ENCODE measurements at places on chromosomes 11 and 22. TPM values are rescaled to one million over a fixed set of nuclear protein-coding genes. Genes with fewer than 3 reads are reported as not detected.
A peak's percentile ranks its signal among the peaks of the same experiment; 100 is the strongest.

The CBL gene
- polyA plus RNA-seq: 12.7 TPM

The AIP gene
- 48.0 TPM for polyA plus RNA-seq

The SYT8 gene
- 2.7 TPM for polyA plus RNA-seq

The SLC25A18 gene
- polyA plus RNA-seq: 0.46 TPM

The ELMOD1 gene
- 0.43 TPM for polyA plus RNA-seq

The NPTXR gene
- polyA plus RNA-seq: 9.8 TPM

The NRIP3 gene
- 0.78 TPM for polyA plus RNA-seq

The NCR3LG1 gene
- 20.3 TPM for polyA plus RNA-seq

The SNAP29 gene
- 29.8 TPM for polyA plus RNA-seq

The OR8A1 gene
- not detected for polyA plus RNA-seq

The LRRC56 gene
- 2.4 TPM for polyA plus RNA-seq

- no peaks in the 10 kb centered on the region for H3K36me3 ChIP-seq
- no peaks in the 10 kb centered on the region for H3K4me1 ChIP-seq
- H3K27me3 ChIP-seq: peaks cover 14% of the 10 kb centered on the region
- DNase-seq: no peak
- no peak overlapping the region for H3K4me3 ChIP-seq
- no peak overlapping the region for H3K27ac ChIP-seq
Measured at GRCh38 chr11:68988491-68988890, 7.7 kb upstream of the MRGPRD start.

GRCh38 chr11:69320326-69320725 is 26.4 kb downstream of the MYEOV start:
- no peaks in the 10 kb centered on the region for H3K4me1 ChIP-seq
- H3K4me3 ChIP-seq: no peak overlapping the region
- no peak for DNase-seq
- H3K27me3 ChIP-seq: no peaks in the 10 kb centered on the region
- H3K27ac ChIP-seq: no peak overlapping the region
- H3K36me3 ChIP-seq: no peaks in the 10 kb centered on the region

- DNase-seq: peak; percentile 11
- no peaks in the 10 kb centered on the region for H3K4me1 ChIP-seq
- H3K27me3 ChIP-seq: no peaks in the 10 kb centered on the region
Measured at GRCh38 chr11:109956124-109956793, 136.9 kb upstream of the ZC3H12C start.

- H3K4me1 ChIP-seq: no peaks in the 10 kb centered on the region
- no peaks in the 10 kb centered on the region for H3K36me3 ChIP-seq
- DNase-seq: no peak
- H3K4me3 ChIP-seq: no peak overlapping the region
Measured at GRCh38 chr11:115530752-115531151, 26.5 kb upstream of the CADM1 start.

- H3K4me3 ChIP-seq: no peak overlapping the region
- H3K27ac ChIP-seq: no peak overlapping the region
- no peak for DNase-seq
- no peaks in the 10 kb centered on the region for H3K36me3 ChIP-seq
- H3K4me1 ChIP-seq: no peaks in the 10 kb centered on the region
- no peaks in the 10 kb centered on the region for H3K27me3 ChIP-seq
Measured at GRCh38 chr11:94758666-94759065, 9.5 kb upstream of the AMOTL1 start.

GRCh38 chr22:41551877-41552582 is 7.8 kb upstream of the POLR3H start:
- H3K27ac ChIP-seq: no peak overlapping the region
- peaks cover 9% of the 10 kb centered on the region for H3K4me1 ChIP-seq
- H3K4me3 ChIP-seq: no peak overlapping the region
- DNase-seq: no peak
- no peaks in the 10 kb centered on the region for H3K36me3 ChIP-seq

- H3K27ac ChIP-seq: no peak overlapping the region
- no peak overlapping the region for H3K4me3 ChIP-seq
- no peak for DNase-seq
- H3K4me1 ChIP-seq: no peaks in the 10 kb centered on the region
- peaks cover 18% of the 10 kb centered on the region for H3K27me3 ChIP-seq
Measured at GRCh38 chr11:10447445-10447844, 7.6 kb upstream of the AMPD3 start.

GRCh38 chr22:37563153-37564081 is 3.1 kb downstream of the CDC42EP1 start:
- H3K4me1 ChIP-seq: peaks cover 53% of the 10 kb centered on the region
- no peak overlapping the region for H3K4me3 ChIP-seq
- H3K36me3 ChIP-seq: peaks cover 37% of the 10 kb centered on the region
- peak overlapping the region; percentile 56 for H3K27ac ChIP-seq

DNA sequence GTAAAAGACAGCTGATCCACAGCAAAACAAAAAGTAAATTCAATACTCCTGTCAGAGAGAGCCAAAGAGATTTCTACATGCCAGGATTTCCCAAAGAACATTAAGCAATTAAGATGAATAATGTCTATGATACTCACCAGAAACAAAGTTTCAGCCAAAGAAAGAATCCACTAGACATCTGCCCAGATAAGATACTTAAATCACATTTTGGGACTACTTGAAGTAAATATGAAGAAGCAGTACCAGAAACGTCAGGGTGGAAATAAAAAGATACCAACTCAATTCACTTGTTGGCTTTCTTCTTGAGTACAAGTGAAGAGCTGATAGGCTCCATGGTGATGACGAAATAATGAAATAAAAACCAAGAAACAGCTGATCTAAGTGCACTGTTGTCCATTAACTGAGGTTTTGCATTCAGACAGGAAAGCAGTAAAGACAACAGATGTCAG is 31.6 kb upstream of the ARHGAP32 start:
- no peak for DNase-seq
- H3K4me3 ChIP-seq: no peak overlapping the region
- no peaks in the 10 kb centered on the region for H3K4me1 ChIP-seq
- H3K27me3 ChIP-seq: no peaks in the 10 kb centered on the region
- H3K27ac ChIP-seq: no peak overlapping the region

DNA sequence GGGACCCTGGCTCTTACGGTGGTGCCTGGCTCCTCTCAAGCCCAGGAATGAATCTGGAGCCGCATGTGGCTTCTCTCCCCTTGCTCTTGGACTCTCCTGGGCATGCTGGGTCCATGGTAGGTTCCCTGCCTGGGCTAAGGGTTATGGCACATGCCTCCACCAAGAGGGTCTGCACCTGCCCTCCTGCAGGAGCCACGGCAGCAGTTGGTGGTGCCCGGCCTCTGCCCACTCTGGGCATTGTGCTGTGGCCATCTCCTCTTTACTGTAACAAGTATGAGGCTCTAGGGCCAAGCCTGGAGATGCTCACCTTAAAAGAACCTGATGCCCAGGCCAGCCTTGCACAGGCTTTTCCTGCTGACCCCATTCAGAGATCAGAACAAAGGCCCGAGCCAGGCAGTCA is 104.0 kb upstream of the PITPNB start:
- DNase-seq: no peak
- no peaks in the 10 kb centered on the region for H3K27me3 ChIP-seq
- H3K36me3 ChIP-seq: peaks cover 19% of the 10 kb centered on the region
- no peak overlapping the region for H3K4me3 ChIP-seq
- peaks cover 3% of the 10 kb centered on the region for H3K4me1 ChIP-seq

DNA sequence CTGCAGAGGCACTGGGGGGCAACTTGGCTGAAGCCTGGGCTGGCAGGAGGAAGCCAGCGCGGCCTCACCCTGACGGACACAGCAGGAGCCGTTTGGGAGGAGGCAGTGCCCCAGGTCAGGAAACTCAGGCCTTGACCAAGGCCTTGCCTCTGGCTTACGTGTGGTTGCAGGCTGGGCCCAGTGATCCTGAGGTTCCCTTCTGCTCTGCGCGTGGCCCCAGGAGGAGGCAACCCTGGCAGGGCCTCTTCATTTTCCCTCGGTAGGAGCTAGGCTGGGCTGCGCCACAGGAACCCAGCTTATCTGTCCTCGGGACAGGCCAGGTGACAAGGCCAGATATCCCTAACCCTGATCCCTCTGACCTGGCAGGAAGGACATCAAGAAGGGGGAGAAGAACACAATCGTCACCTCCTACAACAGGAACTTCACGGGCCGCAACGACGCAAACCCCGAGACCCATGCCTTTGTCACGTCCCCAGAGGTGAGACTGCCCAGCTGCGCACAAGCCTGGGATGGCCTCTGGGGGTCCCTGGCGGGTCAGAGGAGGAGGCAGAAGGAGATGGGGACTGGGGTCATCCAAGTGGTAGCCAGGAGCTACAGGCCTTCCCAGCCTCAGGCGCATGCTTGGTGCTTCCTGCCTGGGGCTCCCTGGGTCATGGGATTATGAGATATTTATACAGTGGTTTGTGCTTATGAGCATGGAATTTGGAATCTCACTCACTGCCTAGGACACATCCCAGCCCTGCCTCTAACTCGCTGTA is 20.6 kb downstream of the POLR3H start:
- no peak for DNase-seq
- H3K27ac ChIP-seq: peak overlapping the region; percentile 32
- no peaks in the 10 kb centered on the region for H3K4me1 ChIP-seq
- no peaks in the 10 kb centered on the region for H3K27me3 ChIP-seq

- DNase-seq: no peak
- no peaks in the 10 kb centered on the region for H3K4me1 ChIP-seq
- no peaks in the 10 kb centered on the region for H3K36me3 ChIP-seq
- H3K27ac ChIP-seq: no peak overlapping the region
Measured at GRCh38 chr11:108392353-108392752, 75.0 kb downstream of the C11orf65 start.

GRCh38 chr11:113174882-113175281 is 139.5 kb upstream of the TTC12 start:
- no peaks in the 10 kb centered on the region for H3K4me1 ChIP-seq
- no peak for DNase-seq
- H3K4me3 ChIP-seq: no peak overlapping the region
- H3K27me3 ChIP-seq: no peaks in the 10 kb centered on the region
- H3K36me3 ChIP-seq: no peaks in the 10 kb centered on the region

DNA sequence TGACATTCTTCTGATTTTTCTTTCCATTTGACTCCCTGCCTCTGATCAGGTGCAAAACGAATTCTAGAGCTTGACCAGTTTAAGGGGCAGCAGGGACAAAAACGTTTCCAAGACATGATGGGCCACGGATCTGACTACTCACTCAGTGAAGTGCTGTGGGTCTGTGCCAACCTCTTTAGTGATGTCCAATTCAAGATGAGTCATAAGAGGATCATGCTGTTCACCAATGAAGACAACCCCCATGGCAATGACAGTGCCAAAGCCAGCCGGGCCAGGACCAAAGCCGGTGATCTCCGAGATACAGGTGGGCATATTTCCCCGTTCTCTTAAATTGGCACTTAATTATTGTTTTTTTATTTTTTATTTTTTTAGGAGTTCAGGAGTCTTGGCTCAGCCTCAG is 15.4 kb downstream of the XRCC6 start:
- H3K27me3 ChIP-seq: no peaks in the 10 kb centered on the region
- DNase-seq: no peak
- H3K27ac ChIP-seq: no peak overlapping the region
- no peaks in the 10 kb centered on the region for H3K4me1 ChIP-seq
- H3K36me3 ChIP-seq: peaks cover 74% of the 10 kb centered on the region

- peak; percentile 28 for DNase-seq
- H3K4me1 ChIP-seq: peaks cover 7% of the 10 kb centered on the region
- H3K4me3 ChIP-seq: no peak overlapping the region
- peak overlapping the region; percentile 45 for H3K27ac ChIP-seq
- no peaks in the 10 kb centered on the region for H3K36me3 ChIP-seq
Measured at GRCh38 chr11:57214098-57214417, 23.0 kb downstream of the APLNR start.

DNA sequence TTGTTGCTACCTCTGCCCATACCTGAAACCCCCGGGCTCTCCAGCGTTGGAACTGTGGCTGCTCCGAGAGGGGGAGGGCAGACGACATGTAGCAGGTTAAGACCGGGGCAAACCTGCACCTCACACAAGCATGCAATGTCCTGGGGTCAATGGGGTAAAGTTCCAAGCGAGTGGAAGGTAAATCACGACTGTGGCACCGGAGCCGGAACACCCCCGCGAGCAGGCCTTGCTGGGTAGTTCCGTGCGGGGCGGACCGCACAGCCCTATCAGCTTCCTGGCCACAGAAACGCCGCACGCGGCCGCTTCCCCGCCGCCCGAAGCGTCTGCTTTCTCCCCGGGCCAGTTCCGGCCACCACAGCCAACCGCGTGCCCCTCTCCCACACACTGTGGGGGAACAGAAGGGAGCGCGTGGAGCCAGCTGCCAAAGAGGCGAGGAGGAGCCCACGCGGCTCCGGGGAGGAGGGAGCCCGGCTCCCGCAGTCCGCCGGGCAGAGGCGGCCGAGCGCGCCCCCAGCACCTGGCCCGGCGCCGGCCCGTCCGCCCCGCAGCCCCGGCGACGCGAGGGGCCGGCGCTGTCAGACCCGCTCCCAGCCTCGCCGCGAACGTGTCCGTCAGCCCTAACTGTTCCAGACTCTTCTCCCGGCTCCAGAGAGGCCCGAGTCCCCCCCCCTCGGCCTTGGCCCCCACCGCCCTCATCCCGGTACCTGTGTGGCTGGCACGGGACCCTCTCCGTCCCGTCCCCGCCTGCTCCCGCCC is 1.6 kb downstream of the SPTBN2 start:
- peaks cover 6% of the 10 kb centered on the region for H3K4me1 ChIP-seq
- peak; percentile 49 for DNase-seq
- H3K36me3 ChIP-seq: no peaks in the 10 kb centered on the region
- H3K27ac ChIP-seq: no peak overlapping the region
- peaks cover 46% of the 10 kb centered on the region for H3K27me3 ChIP-seq

- no peak overlapping the region for H3K27ac ChIP-seq
- H3K36me3 ChIP-seq: no peaks in the 10 kb centered on the region
- H3K4me1 ChIP-seq: no peaks in the 10 kb centered on the region
Measured at GRCh38 chr11:120037111-120037510, 100.8 kb downstream of the TRIM29 start.

DNA sequence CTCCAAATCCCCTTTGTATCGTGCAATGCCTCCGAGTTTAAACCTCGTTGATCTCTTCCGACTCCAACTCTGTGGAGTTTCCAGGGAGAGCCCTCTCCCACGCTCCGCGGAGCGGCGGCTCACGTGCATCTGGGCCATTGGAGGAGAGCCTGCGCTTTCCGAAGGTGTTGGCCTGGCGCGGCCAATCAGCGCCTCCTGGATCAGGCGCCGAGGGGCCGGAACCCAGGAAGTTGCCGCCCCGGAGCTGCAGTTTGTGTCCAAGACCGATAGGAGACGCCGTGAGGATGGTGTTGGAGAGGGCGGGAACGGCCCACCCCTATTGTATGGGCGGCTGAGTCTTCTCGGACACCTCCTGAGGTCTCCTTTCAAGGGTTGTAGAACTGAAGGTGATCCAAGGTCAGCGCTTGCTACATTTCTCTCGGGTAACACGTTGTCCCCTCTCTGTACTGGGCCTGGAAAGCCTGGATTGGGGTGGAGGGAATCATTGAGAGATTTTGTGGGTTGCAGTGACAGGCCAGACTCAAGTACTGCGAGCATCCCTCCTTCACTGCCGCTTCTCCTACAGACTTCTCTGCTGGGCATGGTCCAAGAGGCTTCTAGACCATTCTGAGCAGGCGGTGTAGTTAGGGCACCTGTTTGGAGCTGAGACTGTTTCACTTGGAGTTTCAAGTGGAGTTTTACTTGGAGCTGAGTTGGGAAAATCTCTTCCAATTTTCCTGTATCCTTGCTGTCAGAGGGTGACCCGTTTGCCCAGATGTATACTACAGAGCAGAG is 1.7 kb downstream of the ADAMTS15 start:
- H3K4me3 ChIP-seq: peak overlapping the region; percentile 75
- no peaks in the 10 kb centered on the region for H3K36me3 ChIP-seq
- peak; percentile 85 for DNase-seq
- H3K4me1 ChIP-seq: peaks cover 46% of the 10 kb centered on the region
- peak overlapping the region; percentile 63 for H3K27ac ChIP-seq

GRCh38 chr11:115963156-115963555 is 458.9 kb upstream of the CADM1 start:
- no peak overlapping the region for H3K27ac ChIP-seq
- H3K36me3 ChIP-seq: no peaks in the 10 kb centered on the region
- peaks cover 12% of the 10 kb centered on the region for H3K4me1 ChIP-seq
- DNase-seq: no peak
- H3K27me3 ChIP-seq: no peaks in the 10 kb centered on the region
- no peak overlapping the region for H3K4me3 ChIP-seq

GRCh38 chr11:121554552-121554951 is 101.8 kb upstream of the SORL1-AS1 start:
- H3K36me3 ChIP-seq: peaks cover 53% of the 10 kb centered on the region
- no peak overlapping the region for H3K4me3 ChIP-seq
- peak overlapping the region; percentile 84 for H3K27ac ChIP-seq
- H3K4me1 ChIP-seq: peaks cover 15% of the 10 kb centered on the region

Measured in large intestine (tissue), 12 donors.